ENCODE measurements at places on chromosomes 2 and 18. TPM values are rescaled to one million over a fixed set of nuclear protein-coding genes. Genes with fewer than 3 reads are reported as not detected.

- DNase-seq: no peak
Measured at GRCh38 chr2:217362286-217362685, 502.4 kb upstream of the TNP1 start.

- DNase-seq: no peak
Measured at GRCh38 chr2:138962686-138963085, 182.5 kb upstream of the NXPH2 start.

DNA sequence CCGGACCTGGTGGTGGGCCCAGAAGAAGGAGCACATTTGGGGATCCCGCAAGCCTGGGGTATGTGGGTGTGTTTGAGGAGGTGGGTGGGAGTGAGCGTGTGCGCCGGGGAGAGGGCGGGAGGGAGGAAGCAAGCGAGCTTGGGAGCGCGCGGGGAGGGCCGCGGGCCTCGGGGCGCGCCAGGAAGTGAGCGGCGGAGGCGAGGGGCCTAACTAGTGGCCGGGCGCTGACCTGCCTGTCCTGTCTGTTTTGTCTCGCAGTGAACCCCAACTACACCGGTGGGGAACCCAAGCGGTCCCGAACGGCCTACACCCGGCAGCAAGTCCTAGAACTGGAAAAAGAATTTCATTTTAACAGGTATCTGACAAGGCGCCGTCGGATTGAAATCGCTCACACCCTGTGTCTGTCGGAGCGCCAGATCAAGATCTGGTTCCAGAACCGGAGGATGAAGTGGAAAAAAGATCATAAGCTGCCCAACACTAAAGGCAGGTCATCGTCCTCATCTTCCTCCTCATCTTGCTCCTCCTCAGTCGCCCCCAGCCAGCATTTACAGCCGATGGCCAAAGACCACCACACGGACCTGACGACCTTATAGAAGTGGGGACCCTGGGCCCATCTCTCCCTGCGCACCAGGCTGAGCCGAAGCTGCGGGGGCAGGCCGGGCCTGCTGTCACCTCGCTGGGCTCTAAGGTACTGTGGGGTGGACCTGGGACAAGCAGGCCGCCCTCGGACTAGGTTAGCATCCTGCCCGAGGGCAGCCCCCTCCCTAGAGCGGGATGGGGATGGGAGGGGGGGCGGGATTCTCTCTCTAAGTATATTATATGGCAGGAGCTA is 1.2 kb downstream of the HOXD4 start:
- no peak for DNase-seq

GRCh38 chr18:4931209-4931608 is 265.8 kb downstream of the AKAIN1 start:
- DNase-seq: no peak

DNA sequence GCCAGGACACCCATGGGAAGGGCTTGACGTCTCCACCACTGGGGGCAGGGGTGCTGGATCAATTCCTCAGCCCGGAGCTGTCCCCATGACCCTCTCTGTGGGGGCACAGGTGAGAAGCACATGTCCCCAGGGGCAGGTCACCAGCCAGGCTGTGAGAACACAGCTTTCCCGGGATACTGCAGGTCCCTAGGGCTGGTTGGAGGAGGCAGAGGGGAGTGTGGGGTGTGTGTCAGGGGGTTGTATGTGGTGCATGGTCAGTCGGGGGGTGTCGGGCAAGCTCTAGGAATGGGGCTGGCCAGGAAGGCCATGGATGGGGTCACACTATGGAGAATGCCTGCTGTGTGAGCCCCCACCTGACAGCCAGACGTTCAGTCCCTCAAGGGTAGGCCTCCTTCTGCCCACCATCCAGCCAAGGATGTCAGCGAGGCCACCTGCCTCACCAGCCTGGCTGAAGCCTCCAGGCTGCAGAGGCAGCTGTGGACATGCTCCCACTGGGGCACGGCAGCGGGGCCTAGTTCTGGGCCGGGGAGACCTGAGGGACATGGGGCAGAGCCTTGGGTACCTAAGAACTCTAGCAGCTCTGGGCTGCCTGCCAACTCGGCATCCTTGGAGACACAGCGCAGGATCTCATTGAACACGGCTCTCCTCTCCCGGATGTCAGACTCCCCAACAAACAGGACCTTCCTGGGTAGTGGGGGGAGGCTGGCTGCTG is 10.3 kb downstream of the HS1BP3 start:
- DNase-seq: no peak

GRCh38 chr2:100819370-100820272 is at the start of gene NPAS2:
TSS of gene NPAS2 (plus strand) at chr2:100820139. CDS start at chr2:100904755, 84,616 bp downstream.
- DNase-seq: no peak

- no peak for DNase-seq
Measured at GRCh38 chr18:58280191-58280590, 236.2 kb downstream of the NEDD4L start.

The IL36RN gene
- total RNA-seq: not detected

The MAP3K19 gene
- not detected for total RNA-seq

The PSD4 gene
- 12.6 TPM for total RNA-seq

The EML6 gene
- 6.6 TPM for total RNA-seq

The CBLN2 gene
- not detected for total RNA-seq

The C2orf66 gene
- not detected for total RNA-seq

The RGPD8 gene
- total RNA-seq: 11.0 TPM
